AG20443 (cell line): ENCODE measurements at places on chromosomes 11 and 22.
A peak's percentile ranks its signal among the peaks of the same experiment; 100 is the strongest.

- peak; percentile 41 for DNase-seq
Observed at GRCh38 chr11:111091321-111091938, 154.1 kb upstream of the POU2AF2 start.

DNA sequence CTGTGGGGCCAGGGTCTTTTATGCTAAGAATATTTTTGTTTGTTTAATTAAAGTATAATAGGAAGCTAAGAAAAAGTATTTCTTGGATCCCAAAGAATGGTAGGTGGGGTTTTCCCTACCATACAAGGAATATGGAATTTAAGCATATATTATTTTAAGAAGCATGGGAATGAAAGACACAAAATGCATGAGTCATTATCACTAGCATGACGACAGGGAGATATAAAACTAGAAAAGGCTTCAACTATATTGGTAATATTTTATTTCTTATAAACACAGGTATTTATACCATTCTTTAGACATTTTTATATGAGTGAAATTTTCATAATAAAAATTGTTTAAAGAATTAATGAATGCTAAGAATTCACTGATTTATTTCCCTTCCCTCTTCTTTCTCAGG lies 39.3 kb upstream of the SOX6 start:
- DNase-seq: no peak

DNA sequence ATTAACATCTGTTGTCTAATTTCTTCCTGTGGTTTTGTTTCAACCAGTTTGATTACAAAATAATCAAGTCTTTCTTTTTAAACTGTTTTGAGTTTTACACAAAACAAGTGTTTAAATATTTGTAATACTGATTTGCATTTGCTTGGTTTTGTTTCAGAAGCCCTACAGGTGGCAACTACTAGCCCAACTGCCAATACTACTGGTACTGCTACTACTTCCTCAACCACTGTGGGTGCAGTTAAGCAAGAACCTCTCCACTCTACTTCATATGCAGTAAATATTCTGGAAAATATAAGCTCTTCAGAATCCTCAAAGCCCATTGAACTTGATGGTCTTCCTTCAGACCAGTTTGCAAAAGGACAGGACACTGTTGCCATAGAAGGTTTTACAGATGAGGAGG lies 61.1 kb downstream of the QSER1 start:
- DNase-seq: no peak

DNA sequence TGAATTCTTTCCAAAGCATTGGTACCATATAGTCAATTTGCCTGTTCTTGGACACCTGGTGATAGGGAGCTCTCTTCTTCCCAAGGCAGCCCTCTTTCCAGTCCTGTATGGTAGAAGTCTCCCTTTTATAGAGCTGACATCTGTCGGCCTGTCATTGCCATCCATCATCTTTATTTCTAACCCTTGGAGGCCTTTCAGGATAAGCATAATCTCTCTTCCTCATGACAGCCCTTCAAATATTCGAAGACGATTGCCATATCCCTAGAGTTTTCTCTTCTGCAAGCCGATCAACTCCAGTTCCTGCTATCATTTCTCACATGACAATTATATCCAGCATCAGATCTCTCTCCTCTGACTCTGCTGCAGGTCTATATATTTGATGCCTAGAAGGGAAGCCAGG lies 32.7 kb upstream of the SYN3 start:
- no peak for DNase-seq

- no peak for DNase-seq
Observed at GRCh38 chr11:36192425-36193289, 96.6 kb downstream of the COMMD9 start.

DNA sequence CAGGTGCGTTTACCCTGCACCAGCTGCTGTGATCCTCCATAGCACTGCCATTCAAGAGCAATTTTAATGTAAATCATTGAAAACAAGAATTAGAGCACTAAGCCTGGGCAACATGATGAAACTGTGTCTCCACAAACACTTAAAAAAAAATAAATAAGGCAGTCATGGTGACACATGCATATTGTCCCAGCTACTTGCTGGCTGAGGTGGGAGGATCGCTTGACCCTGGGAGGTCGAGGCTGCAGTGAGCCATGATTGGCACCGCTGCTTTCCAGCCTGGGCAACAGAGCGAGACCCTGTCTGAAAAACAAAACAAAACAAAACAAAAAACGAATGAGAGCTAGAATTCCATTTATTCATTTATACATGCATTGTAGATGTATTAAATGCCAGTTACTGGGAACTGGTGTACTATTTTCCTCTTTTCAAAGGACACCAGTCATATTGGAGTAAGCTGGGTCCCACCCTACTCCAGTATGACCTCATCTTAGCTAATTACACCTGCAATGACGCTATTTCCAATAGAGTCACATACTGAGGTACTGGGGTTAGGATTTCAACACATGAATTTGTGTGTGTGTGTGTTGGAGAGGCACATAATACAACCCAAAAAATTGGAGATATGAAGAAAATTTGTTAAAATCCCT lies 101.9 kb downstream of the MICAL2 start:
- DNase-seq: no peak

GRCh38 chr11:46499821-46500220 lies 94.0 kb downstream of the AMBRA1 start:
- DNase-seq: no peak

DNA sequence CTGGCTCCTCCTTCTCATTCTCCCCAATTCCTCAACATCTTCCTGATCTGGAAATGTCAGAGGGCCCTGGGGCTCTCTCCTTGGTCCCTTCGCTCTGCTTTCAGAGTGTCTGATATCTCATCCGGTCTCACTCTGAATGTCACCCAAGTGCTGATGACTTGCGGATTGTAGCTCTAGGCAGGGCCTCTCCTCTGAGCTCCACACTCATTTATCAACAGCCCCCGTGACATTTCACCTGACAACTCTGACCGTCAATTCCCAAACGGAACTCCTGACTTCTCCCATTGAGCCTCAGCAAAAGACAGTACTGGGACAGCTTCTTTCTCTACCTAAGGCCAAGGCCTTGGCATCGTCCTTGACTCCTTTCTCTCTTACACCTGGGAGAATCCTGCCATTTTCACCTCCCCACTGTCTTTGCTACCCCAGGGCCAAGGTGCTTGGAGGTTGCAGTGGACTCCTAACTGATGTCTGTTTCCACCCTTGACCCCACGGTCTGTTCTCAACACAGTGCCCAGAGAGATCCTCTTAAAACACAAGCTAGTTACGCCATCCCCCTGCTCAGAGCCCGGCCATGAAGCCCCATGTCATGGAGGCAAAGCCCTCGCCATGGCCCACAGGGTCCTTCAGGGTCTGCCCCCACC lies 57.5 kb upstream of the THY1 start:
- DNase-seq: no peak

DNA sequence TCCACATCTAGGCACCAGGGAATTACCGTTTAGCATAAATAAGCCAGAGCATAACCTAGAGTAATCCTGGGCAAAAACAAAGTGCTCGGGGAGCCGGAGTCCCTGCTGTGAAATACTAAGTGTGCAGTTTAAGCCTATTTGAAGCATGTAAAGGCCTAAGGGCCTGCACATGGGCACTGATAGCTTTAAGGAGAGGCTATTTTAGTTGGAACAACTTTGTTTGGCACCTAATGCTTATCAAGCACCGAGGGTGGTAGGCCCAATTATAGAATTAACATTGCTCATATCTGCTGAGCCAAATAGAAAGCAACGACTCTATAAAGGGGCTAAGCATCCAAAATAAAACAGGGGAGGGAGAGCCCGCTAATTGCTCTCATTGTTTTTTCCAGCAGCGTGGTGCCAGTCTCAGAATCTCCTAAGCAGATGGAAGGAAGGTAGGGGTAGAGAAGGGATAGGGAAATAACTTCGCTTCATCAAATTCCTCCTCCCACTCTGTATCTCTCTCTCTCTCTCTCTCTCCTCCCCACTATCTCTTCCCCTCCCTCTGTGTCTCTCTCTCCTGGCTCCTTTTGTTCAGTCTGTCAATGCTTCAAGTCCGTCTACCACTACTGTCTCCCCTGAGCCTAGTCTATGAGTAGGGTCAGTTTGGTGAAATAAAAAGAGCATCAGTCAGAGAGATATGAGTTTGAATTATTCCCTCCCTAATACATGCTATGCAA lies 292.8 kb downstream of the NXPE2 start:
- no peak for DNase-seq
